Neural progenitor cell (in vitro differentiated cells): ENCODE measurements at places on chromosomes 16 and 17.

- no peak for DNase-seq
These were observed 355 bp downstream of the TLE7 start for GRCh38 chr16:71441348-71442050.

DNA sequence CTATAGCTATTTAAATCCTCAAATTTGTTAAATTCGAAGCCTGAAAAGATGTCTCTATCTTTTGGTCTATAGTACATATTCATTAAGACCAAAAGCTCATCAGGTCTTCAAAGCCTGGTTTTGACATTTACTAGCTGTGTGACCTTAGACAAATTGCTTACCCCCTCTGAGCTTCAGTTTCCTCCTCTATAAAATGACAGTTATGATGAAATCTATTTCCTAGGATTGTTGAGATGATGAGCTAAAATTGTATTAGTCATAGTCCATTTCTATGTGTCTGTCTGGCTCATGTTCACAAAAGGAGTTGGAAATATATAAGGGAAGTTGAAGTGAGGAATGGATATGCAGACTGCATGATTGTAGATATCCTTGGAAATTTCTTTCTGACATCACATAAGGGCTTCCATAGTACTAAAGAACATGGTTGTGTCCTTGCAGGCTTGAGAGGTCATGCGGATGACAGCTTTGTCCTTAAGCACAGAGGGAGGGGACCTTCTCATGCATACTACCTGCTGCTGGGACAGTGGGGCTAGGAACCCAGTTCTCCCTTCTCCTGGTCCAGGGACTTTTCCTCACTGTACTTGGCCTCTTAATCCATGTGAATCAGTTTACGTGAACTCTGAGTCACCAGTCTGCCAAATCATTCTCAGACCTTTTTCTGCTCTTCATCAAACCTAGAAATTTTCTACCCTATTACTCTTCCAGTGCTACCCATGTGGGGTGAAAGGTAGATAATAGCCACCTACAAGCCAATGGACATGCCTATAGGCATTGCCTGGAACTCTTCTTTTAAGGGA, 487.5 kb upstream of the SALL1 start:
- DNase-seq, result no peak

DNA sequence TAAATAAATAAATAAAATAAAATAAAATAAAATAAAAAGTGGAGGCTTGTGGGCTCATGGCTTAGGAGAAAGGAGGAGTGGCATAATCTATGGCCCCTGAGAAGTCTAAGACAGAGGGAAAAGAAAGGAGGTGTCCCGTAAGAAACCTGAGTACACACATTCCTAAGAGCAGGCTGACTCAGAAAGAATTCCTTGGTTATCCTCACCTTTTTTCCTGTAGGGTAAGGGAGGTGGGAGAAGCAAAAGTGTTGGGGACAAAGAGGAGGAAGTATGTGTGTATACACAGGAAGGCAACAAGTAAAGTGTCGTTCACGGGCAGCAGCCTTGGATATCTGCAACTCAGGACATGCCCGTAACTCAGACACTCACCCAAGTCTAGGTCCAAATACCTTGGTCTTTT, 29.3 kb downstream of the MARF1 start:
- no peak for DNase-seq

- DNase-seq, result no peak
These were observed 2.8 kb upstream of the DYNC1LI2 start for GRCh38 chr16:66754211-66754610.

DNA sequence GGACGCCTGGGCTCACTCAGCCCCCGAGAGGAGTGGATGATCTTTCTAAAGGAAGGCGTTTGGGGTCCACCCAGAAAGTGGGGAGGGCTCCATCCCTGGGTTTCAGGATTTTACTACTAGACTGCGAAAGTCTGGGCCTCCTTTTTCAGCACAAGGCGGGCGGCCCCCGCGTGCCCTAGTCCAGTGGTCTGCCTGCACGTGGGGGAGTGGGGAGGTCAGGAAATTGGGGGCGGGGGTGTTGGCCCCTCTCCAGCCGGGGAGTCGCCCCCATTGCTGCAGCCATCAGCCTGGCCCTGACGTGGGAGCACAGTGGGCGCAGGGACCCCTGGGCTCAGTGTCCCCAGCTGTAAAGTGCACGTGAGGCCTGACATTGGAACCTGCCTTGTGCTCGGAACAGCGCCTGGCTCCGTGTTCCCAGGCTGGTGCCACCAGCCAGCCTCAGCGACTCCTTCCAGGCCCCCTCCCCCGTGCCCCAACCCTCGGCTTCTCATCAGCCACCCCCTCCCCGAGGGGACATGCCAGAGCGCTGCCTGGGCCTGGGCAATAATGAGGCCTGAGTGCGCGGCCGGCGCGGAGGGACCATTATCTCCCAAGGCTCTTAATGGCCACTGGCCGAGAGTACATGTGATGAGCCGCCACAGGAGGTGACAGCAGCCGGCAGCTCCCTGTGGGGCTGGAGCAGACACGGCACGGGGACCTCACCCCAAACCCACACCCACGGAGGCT, 2.4 kb upstream of the C1QTNF8 start:
- DNase-seq, result peak; percentile 75

GRCh38 chr17:45353043-45353442, 36.2 kb upstream of the MAP3K14 start:
- DNase-seq, result no peak

DNA sequence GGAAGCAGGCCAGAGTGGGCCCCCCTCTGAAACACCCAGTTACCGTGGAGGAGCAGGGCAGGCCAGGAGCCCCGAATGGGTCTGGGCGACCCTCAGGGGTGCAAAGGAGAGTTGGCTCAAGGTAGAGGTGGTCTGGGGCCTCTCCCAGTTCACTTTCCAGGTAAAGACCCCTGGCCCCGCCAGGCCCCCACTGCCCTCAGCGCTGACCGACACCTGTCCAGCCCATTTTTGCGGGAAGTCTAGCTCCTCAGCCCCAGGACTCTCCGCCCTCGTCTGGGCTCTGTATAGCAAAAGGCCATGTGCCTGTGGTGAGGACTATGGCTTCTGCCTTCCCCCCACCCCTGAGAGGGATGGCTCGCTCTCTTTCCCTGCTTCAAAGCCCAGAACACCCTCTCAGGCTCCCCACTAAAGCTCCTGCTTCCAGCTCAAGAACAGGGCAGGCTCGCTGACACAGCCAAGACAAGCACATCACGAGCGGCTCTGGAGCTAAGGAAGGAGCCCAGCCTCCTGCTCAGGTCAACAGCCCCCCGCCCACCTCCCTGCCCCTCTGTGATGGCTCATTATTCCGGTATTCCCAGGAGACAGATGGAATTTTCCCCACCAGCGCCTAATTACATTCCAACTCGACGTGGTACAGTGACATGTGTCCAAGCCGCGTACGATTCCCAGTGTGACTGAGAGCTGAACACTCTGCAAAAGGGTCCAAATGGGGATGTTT, 59.4 kb downstream of the RTN4RL1 start:
- no peak for DNase-seq

DNA sequence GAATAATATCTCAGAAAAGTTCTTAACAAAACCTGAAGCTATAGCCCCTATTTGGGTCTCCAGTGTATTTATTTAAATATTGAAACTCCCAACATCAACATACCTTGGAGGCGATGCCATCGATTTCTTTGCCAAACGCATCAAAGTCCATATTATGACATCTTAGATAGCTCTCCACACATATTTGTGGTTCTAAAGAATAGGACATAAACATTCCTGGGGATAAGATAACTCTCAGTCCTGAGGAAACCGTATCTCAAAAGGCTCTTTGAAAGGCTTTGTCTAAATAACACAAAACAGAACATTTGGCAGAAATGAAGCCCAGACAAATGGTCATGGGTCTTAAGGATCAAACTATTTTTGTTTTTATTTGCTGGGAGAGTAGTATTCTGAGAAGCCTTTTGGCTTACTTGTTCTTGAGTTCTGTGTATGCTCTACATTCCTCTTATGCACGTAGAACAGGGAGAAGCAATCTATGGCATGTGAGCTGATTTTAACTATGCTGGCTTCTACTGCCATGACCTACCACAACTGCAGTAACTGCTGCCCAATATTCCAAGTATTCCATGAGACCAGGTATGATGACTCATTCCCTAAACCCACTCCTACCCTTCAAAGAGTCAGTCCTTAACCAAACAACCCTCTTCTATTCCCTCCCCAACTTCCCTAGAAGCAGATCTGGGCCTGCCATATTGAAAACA, 279.0 kb upstream of the ZFHX3 start:
- DNase-seq, result no peak

DNA sequence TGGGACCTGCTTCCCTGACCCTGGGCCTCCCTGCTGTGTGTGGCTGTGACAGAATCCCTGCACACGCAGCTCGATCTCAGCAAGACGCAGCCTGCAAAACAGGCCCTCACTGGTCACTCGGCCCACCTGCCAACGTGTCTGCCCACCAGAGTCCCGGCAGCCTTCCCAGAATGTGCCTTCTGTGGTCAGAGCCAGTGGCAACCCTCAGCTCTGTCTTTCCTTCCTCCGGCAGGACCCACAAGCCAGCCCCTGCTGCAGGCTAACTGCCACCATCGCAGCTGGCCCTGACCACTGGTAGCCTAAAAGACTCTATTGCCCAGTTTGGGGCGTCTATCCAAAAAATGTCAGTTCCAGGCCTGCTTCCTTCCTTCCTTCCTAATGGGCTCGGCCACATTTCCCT, 83.2 kb downstream of the LITAF start:
- DNase-seq, result no peak

- DNase-seq, result no peak
These were observed 558 bp downstream of the PEX12 start for GRCh38 chr17:35577830-35578196.

GRCh38 chr17:47735536-47736011, 2.5 kb downstream of the TBX21 start:
- no peak for DNase-seq

DNA sequence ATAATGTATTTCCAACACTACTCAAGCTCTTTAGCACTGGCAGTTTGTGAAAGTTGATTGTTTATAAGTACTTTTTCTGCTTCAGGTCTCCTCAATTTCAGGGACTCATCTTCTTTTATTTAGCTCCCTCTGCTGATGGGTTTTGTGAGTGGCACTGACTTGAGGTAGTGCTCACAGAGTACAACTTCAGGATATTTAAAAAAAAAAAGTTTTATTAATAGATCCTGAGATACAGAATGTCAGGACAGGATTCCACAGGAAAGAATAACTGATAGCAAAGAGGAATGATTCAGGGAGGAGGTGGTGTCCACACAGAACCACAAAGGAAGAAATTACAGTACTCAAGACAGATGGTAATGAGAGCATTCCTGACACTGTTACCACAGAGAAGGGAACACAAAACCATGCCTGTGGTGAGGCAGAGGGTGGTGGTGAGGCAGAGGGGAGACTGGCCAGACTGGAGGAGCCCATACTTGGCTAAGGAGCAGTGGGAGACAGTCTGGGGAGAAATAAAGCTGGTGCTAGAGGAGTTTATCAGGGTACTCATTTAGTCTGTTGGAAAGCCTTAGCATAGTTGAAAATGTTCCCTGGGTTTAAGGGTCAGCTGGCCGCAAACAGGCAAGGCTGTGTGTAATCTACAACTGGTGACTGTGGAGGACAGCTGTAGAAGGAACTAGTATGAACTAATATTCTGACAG, 63.7 kb downstream of the SPAG9 start:
- DNase-seq, result peak; percentile 68
